ENCODE measurements at places on chromosomes 3 and 15. TPM values are rescaled to one million over a fixed set of nuclear protein-coding genes. Genes with fewer than 3 reads are reported as not detected.

USP50 gene
- total RNA-seq, result not detected

DNA sequence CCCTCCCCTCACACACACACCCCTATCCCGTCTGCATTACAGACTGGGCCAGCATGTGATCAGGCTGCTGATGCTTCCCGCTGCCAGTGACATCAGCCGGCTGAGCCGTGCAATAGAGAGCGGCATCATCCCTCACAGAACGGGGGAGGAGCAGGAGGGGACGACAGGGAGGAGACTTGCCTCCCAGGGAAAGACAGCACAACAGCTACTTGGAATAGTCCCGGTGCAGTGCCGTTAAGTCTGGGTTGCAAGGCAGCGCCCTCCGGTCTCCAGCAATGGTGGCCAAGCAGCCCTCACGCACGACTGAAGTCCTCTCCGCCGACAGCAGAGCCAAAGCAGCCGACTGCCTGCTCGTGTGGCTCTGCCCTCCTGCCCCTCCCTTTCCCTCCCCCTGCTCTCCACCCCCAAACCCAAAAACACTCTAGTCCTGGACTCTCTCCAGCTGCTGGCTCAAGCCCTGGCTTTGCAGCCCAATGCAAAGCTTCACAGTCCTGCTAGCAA lies 31.5 kb upstream of the RPS17 start:
- DNase-seq, result peak; percentile 69

DNA sequence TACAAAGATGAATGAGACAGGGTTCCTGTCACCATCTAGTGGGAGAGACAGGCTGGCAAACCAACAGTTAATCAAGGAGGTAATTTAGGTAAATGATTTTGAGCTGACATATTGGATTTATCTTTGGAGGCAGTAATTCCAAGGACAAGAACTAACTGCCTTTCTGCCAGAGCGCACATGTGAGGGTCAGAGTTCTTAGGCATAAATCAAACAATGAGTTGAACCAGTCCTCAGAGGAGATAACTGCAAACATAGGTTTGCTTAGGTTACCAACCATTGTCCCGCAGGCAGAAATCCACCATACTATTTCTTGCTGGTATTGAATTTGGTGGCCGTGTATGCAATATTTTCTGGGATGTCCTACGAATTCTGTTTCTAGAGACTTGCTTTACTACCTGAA lies 14.2 kb upstream of the PPP1R2 start:
- DNase-seq, result no peak

DNA sequence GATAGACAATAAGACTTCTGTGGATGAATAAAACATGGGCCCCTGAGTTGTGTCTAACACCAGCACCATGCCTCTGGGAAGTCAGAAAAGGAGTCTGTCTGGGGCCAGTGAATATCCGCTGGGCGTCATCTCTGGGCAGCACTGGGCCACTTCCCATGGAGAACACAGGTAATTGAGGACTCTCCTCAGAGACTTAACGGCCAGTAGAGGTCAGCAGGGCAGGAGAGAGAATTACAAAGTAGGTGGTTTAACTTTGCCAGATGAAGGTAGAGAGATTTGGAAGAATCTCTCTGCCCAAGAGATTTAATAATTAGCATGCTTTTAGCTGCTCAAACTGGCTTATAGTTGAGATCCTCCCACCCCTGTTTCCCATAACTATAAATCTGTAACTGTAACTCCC lies 65.7 kb downstream of the OCA2 start:
- no peak for DNase-seq

DNA sequence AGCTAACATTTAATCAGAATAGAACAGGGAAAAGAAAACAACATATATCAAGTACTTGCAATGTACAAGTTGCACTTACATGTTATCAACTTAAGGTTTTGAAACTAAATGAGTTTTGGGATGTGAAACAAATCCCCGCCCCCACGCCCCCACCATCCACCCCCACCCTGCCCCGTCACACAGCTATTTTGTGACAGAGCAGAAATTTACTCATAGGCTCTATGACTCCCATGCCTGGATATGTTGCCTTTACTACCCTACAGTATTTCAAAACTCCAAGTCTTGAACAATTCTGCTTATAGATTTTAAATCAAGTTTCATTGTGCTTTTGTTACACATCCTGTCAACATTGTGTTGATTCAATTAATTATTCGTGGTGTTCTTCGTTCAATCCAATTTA lies 18.1 kb upstream of the IL1RAP start:
- no peak for DNase-seq

- DNase-seq, result no peak
Observed at GRCh38 chr15:40930430-40931299, 1.5 kb downstream of the DLL4 start.

GRCh38 chr15:91498749-91499062 lies 354.8 kb upstream of the SLCO3A1 start:
- DNase-seq, result no peak

GRCh38 chr3:100470951-100471350 lies 21.5 kb upstream of the TMEM45A start:
- no peak for DNase-seq

GRCh38 chr3:123817413-123817812 lies 66.7 kb downstream of the MYLK start:
- no peak for DNase-seq

MESP1 gene
- total RNA-seq, result 0.15 TPM

MAGEF1 gene
- 56.7 TPM for total RNA-seq

MCTP2 gene
- 3.4 TPM for total RNA-seq

DNA sequence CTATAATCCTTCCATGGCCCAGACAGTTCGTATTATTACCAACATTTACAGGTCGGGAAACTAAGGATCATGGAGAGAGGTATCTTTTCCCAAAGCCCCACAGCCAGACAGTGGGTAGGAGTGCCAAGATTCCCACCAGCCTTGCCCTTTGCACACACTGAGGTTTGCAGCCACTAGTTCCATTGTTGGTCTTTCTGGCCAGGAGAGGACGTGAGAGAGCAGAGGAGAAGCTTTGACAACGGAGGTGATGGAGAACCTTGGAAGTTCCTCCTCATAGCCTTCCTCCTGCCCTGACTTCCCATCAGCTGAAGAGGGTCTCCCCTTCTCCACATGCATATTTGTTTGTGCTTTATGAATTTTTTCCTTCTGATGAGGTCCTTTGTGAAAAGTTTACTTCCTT lies 50.5 kb upstream of the PLCL2 start:
- DNase-seq, result no peak

GRM7 gene
- 0.24 TPM for total RNA-seq

GRCh38 chr3:113054552-113054951 lies 63.8 kb downstream of the GTPBP8 start:
- DNase-seq, result no peak

FMN1 gene
- total RNA-seq, result 2.9 TPM

GRCh38 chr3:67109651-67110204 lies 111.6 kb downstream of the KBTBD8 start:
- no peak for DNase-seq

- DNase-seq, result no peak
Observed at GRCh38 chr3:7876741-7877297, 624.8 kb upstream of the LMCD1 start.

ACTRT3 gene
- 5.9 TPM for total RNA-seq

DNA sequence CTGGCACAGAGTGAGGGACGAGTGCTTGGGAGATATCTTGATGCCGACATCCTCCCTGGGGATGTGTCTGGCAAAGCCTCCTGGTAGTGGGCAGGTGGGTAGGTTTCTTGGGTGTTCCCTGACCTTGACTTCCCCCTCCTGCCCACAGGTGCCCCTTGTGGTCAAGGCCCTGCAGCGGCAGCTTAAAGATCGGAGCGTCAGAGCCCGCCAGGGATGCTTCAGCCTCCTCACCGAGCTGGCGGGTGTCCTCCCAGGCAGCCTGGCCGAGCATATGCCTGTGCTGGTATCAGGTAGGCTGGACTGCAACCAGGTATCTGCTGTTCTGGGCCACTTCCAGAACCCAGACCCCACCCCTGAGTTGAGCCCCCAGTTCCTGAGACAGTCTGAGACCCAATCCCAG lies 19.2 kb downstream of the CAND2 start:
- DNase-seq, result no peak

UBAP1L gene
- 1.7 TPM for total RNA-seq

- DNase-seq, result no peak
Observed at GRCh38 chr3:194184265-194184751, 48.4 kb downstream of the HES1 start.

DNA sequence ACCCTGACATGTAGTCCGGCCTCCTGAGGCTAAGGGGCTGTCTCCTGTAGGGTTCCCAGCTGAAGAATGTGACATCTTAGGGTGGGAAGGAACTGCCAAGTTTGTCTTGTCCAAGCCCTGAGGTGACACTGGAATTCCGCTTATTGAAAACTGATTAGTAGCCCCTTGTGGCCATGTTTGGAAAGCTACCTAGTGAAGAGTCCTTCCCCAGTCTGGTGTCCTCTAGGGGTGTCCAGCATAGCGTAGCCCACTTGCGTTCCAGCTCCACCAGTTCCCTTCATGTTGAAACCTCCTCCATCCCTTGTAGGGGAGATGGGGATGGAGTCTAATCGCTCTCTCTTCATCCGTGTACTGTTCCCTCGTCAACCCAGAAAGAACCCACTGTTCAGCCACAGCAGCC lies 79.5 kb downstream of the CHDH start:
- no peak for DNase-seq

- no peak for DNase-seq
Observed at GRCh38 chr3:155785662-155786295, 20.3 kb downstream of the C3orf33 start.

DNA sequence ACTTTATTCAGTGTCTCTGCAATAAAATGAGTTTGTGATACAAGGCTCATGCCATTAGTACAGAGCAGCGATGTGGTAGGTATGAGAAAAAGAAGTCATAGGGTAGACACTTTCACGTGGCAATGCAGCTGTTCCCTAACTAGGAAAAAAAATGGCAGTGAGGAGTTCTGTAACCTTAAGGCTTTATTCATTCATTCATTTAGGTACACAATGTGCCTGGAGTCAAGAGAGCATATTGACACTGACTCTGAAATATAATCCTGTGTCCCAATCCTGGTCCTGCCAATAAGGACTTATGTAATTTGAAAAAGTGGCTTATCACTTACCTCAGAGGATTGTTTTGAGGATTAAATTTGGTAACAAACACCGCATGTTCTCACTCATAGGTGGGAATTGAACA lies 173.0 kb upstream of the AZI2 start:
- DNase-seq, result no peak
